ENCODE measurements at places on chromosomes 2 and 18.

DNA sequence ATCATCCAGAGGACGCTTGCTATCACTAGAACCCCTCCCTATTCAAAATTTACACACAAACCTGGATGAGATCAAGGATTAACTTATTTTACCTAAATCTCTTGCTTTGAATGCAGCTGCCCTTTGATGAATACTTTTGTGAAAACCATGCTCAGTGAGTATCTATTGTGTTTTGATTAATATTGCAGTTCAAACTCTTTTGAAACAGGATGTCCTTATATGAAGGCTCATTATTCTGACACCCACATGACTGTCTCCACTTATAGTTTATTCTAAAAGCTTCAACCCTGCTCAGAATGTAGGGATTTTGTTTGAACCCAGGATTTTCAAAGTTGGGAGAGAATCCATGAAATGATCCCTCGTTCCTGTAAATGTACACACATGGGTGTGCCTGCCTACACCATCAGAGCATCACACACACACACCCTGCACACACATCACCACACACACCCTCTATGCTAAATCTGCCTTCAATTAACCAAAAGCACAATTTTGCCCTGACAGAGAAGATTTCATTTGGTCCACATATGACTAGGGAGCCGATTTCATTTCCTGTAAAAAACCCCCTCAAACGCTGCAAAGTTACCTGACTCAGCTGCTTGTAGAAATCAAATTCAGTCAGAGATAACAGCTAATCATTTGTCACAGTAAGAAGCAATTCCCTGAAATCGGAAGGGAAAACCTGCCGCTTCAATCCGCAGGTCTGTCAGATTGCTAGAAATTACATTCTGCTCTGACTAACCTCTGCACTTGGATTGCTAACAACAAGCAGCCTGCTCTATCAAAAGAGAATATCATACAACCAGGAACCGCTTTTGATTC lies 65.2 kb downstream of the ZEB2 start:
- peak; percentile 36 for DNase-seq
- H3K4me1 ChIP-seq: peaks cover 48% of the 10 kb centered on the region
- no peaks in the 10 kb centered on the region for H3K36me3 ChIP-seq
- peak overlapping the region; percentile 16 for H3K27ac ChIP-seq

- peaks cover 3% of the 10 kb centered on the region for H3K36me3 ChIP-seq
- no peaks in the 10 kb centered on the region for H3K27me3 ChIP-seq
- no peak for DNase-seq
- no peak overlapping the region for H3K27ac ChIP-seq
- H3K4me3 ChIP-seq: no peak overlapping the region
Observed at GRCh38 chr2:216001216-216002100, 11.9 kb downstream of the MREG start.

GRCh38 chr2:171173087-171173486 lies 12.4 kb upstream of the TLK1 start:
- no peak overlapping the region for H3K27ac ChIP-seq
- H3K36me3 ChIP-seq: no peaks in the 10 kb centered on the region
- peaks cover 14% of the 10 kb centered on the region for H3K4me1 ChIP-seq
- H3K27me3 ChIP-seq: no peaks in the 10 kb centered on the region
- no peak overlapping the region for H3K4me3 ChIP-seq
- peak; percentile 57 for DNase-seq

GRCh38 chr2:37527361-37527760 lies 144.1 kb downstream of the CDC42EP3 start:
- no peak for DNase-seq
- H3K4me3 ChIP-seq: no peak overlapping the region
- no peaks in the 10 kb centered on the region for H3K4me1 ChIP-seq

GRCh38 chr2:128727914-128728313 lies 409.2 kb upstream of the HS6ST1 start:
- no peak overlapping the region for H3K4me3 ChIP-seq
- H3K4me1 ChIP-seq: peaks cover 11% of the 10 kb centered on the region
- H3K27me3 ChIP-seq: no peaks in the 10 kb centered on the region
- H3K36me3 ChIP-seq: no peaks in the 10 kb centered on the region
- no peak for DNase-seq

GRCh38 chr2:224165901-224166319 lies 126.8 kb upstream of the SERPINE2 start:
- no peak for DNase-seq
- H3K4me1 ChIP-seq: no peaks in the 10 kb centered on the region
- no peak overlapping the region for H3K4me3 ChIP-seq
- H3K27me3 ChIP-seq: peaks cover 15% of the 10 kb centered on the region

DNA sequence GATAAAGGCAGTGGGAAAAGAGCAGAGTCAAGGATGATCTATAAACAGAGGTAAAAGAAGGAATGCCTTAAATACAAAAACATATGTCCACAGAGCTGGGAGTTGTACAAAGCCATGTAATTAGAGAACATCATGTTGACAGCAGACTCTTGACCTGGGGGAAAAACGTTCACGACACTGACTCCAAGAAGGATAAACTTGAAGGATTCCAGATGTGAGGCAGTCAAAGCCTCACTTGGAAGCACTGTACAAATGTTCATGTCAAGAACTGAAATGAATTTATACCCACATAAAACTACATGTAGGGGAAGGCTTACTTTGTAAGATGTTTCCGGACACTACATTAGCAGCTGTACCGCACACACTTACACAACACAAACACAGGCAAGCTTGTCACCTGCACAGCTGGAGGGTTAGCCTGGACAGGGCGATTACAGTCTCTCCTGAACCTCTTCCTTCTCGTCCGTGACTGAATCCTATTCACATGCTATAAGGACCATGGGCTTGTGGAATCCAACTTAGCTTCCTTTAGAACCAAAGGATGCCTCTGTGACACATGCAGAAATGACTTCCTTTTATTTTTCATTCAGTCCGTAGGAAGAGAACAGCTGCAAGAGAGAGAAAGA lies 88.6 kb downstream of the SH3YL1 start:
- H3K4me1 ChIP-seq: peaks cover 36% of the 10 kb centered on the region
- H3K4me3 ChIP-seq: no peak overlapping the region
- no peaks in the 10 kb centered on the region for H3K27me3 ChIP-seq
- H3K36me3 ChIP-seq: no peaks in the 10 kb centered on the region
- peak overlapping the region; percentile 37 for H3K27ac ChIP-seq

GRCh38 chr2:59084326-59084725 lies 843.2 kb upstream of the FANCL start:
- H3K4me1 ChIP-seq: no peaks in the 10 kb centered on the region
- H3K27ac ChIP-seq: no peak overlapping the region
- no peaks in the 10 kb centered on the region for H3K27me3 ChIP-seq
- no peaks in the 10 kb centered on the region for H3K36me3 ChIP-seq

DNA sequence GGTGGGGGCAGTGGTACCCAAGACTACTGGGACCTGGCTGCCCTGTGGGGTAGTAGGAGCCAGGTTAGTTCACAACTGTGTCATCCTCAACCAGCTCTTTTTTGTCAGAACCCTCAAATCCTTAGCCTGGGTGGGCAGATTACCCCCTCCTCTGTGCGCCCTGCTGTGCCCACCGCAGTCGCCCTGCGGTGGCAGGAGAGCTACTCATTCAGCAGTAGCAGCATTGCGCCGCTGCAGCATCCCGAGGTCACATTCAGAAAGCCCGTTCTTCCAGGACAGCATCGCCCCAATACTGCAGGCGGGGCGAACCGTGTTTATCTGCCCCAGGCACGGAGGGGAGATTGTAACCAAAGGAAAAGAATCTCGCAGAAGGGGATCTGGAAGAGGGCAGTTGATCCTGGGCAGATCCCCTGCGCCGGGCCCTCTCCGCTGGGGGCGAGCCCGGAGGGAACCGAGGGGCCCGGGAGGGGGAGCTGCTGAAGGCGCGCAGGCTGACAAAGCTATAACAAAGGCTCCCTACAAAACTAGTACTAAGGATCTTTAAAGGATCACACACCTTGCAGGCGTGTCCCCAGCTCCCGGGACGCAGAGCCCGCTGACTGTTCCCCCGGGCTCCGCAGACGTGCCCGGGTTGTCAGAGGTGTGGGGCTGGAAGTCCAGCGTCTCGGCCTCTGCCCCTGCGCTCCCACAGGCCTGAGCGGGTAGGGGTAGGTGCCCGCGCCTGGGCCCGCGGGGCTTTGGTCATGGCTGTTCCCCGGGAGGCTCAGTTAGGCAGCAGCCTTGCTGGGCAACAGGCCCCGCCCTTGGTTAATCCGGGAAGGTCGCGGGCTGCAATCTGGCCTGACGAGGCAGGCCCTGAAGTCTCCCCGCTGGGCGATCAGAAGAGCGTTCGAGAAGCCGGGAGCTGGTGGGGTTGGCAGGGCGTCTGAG lies 13.2 kb downstream of the POU3F3 start:
- no peak overlapping the region for H3K4me3 ChIP-seq
- H3K4me1 ChIP-seq: peaks cover 8% of the 10 kb centered on the region
- no peaks in the 10 kb centered on the region for H3K36me3 ChIP-seq
- H3K27ac ChIP-seq: no peak overlapping the region
- peaks cover 71% of the 10 kb centered on the region for H3K27me3 ChIP-seq
- no peak for DNase-seq

DNA sequence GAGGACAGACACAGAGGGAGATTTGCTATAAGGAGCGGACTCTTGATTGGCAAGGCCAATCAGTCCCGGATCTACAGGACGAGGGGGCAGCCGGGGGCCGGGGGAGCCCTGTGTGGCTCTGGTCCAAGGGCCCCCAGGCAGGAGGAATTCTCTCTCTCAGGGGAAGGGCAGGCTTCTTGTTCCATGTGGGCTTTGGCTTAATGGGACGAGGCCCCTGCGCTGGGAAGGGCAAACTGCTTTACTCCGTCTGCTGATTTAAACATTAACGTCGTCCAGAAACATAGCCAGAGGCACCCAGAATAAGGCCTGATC lies 75.9 kb downstream of the TMEM18 start:
- no peaks in the 10 kb centered on the region for H3K27me3 ChIP-seq
- H3K4me3 ChIP-seq: no peak overlapping the region
- no peaks in the 10 kb centered on the region for H3K4me1 ChIP-seq
- no peak overlapping the region for H3K27ac ChIP-seq
- DNase-seq: no peak

DNA sequence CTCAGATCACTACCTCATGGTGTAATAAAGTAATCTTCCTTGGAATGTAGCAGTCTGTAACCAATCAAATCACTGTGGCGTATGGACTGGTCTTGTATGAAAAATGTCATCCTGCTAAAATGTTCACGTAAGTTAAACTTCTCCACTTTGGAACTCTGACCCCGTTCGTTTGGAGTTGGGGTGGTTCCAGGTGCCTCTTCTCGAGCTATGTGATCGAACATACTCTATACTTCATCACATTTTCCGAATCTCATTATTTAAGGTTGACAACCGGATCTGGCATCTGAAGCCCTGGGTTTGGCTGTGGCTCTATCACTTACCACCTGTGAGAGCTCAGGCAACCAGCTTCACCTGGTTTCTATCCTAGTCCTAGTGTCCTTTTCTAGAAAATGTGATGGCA lies 148.0 kb upstream of the MYCN start:
- no peaks in the 10 kb centered on the region for H3K36me3 ChIP-seq
- H3K27ac ChIP-seq: no peak overlapping the region
- peaks cover 6% of the 10 kb centered on the region for H3K27me3 ChIP-seq
- no peak for DNase-seq
- H3K4me1 ChIP-seq: no peaks in the 10 kb centered on the region

- no peak overlapping the region for H3K27ac ChIP-seq
- H3K4me1 ChIP-seq: no peaks in the 10 kb centered on the region
- peaks cover 3% of the 10 kb centered on the region for H3K27me3 ChIP-seq
- no peaks in the 10 kb centered on the region for H3K36me3 ChIP-seq
- no peak for DNase-seq
Observed at GRCh38 chr18:78953566-78953965, 26.1 kb upstream of the SALL3 start.

DNA sequence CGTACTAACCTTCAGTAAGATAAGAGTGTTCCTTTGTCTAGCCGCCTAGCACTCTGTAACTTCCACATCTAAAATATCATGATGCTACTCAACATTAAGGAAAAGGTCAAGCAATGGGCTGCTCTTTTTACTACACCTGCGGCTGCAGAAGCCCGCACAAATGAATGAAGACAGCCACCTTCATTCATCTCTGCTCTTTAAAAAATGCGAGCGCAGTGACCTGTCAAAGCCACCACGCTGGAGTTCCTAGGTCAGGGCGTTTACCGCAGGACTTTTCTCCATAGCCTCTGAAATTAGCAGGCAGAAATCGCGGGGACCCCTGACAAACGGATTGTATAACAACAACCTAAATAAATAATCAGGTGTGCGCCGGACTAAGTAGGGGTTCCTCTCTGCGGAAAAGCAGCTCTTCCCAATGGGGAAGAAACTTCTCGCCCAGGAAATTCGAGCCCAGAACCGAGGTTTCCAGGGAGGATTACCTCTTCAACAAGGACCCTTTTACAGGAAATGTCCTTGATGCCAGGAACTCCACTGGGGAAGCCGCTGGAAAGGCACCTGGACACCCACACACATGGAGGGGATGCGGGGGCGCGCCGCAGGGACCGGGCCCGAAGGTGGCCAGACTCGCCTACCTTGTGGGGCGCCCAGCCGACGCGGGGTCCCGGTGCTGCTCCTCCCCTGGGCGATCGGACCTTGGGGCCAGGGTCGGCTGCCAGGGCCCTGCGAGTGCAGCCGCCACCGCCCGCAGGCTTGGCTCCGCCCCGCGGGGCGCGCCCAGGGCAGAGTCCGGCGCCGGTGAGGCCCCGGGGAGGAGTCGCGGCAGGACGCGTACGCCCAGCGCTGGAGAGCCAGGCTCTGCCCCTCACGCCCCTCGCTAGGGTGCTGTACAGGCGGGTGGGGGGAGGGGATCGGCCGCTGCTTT lies at the start of gene CCDC68:
Gene CCDC68 (minus strand): TSS at position 758 of the 922 bp plus-strand sequence. CDS start 16,670 bp downstream, outside the sequence.
- H3K4me3 ChIP-seq: peak within 1 kb of the TSS; percentile 44
- no peak within 1 kb of the TSS for H3K27ac ChIP-seq
- DNase-seq: no peak
- H3K4me1 ChIP-seq: no peaks in the 10 kb centered on the region
- H3K36me3 ChIP-seq: no peaks in the 10 kb centered on the region
- H3K27me3 ChIP-seq: peaks cover 38% of the 10 kb centered on the region

All from activated CD4-positive, alpha-beta T cell treated with anti-CD3 and anti-CD28 coated beads for 36 hours (primary cell).